Activated CD4-positive, alpha-beta T cell treated with anti-CD3 and anti-CD28 coated beads for 36 hours (primary cell): ENCODE measurements at places on chromosomes 6 and 20. TPM values are rescaled to one million over a fixed set of nuclear protein-coding genes. Genes with fewer than 3 reads are reported as not detected.

GRCh38 chr20:46073443-46073842 is 16.3 kb downstream of the NCOA5 start:
- peaks cover 25% of the 10 kb centered on the region for H3K36me3 ChIP-seq
- no peaks in the 10 kb centered on the region for H3K4me1 ChIP-seq
- DNase-seq, result no peak
- H3K27ac ChIP-seq, result no peak overlapping the region

- H3K36me3 ChIP-seq, result no peaks in the 10 kb centered on the region
- peak within 1 kb of the TSS; percentile 73 for H3K4me3 ChIP-seq
- H3K4me1 ChIP-seq, result peaks cover 6% of the 10 kb centered on the region
- peak within 1 kb of the TSS; percentile 53 for H3K27ac ChIP-seq
Observed at GRCh38 chr6:75748743-75749538, at the start of gene MYO6. Gene MYO6, plus strand, starts transcription at chr6:75749239. Its CDS starts 68,309 bp downstream, at chr6:75817548.

DNA sequence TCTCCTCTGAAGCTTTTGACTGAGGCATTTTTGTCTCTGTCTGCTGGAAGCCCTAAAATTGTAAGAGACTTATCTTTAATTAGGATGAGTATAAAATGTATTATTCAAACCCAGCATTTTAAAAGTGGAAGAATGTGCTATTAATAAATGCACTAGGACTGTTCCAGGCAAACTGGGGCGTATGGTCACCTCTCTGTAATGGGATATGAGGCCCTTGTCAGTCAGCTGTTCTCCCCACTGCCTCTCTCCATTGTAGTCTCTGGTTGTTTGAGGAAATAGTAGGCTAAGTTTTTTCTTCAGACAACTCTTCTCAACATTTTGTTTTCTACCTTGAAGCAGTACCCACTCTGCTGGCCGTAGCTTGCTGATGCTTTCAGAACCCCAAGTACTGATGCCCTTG is 14.3 kb upstream of the DEF6 start:
- no peaks in the 10 kb centered on the region for H3K4me1 ChIP-seq
- H3K4me3 ChIP-seq, result no peak overlapping the region
- no peak for DNase-seq
- peak overlapping the region; percentile 39 for H3K27ac ChIP-seq
- H3K27me3 ChIP-seq, result no peaks in the 10 kb centered on the region
- H3K36me3 ChIP-seq, result peaks cover 32% of the 10 kb centered on the region

- H3K4me3 ChIP-seq, result no peak overlapping the region
- no peaks in the 10 kb centered on the region for H3K27me3 ChIP-seq
- H3K27ac ChIP-seq, result no peak overlapping the region
- H3K4me1 ChIP-seq, result no peaks in the 10 kb centered on the region
- H3K36me3 ChIP-seq, result peaks cover 6% of the 10 kb centered on the region
Observed at GRCh38 chr6:166460473-166461437, 78.0 kb upstream of the MPC1 start.

DNA sequence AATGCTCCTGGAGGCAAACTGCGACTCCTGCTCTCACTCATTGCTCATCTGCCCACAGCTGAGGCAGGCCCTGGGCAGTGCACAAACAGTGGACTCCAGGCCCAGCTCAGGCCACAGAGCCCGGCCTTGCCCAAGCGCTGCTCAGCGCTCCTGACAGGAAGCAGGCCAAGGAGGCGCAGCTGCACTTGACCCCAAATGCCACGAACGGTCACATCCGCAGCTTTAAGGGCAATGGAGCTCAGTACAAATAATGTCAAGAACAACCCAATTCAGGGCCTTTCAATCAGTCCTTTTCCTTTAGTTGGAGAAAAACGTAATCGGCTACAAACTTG is 33.8 kb downstream of the RRBP1 start:
- no peak overlapping the region for H3K27ac ChIP-seq
- H3K27me3 ChIP-seq, result no peaks in the 10 kb centered on the region
- DNase-seq, result no peak
- no peak overlapping the region for H3K4me3 ChIP-seq
- H3K36me3 ChIP-seq, result no peaks in the 10 kb centered on the region
- H3K4me1 ChIP-seq, result peaks cover 7% of the 10 kb centered on the region

GRCh38 chr6:145349950-145350510 is 385.3 kb downstream of the EPM2A start:
- H3K4me3 ChIP-seq, result no peak overlapping the region
- no peak overlapping the region for H3K27ac ChIP-seq
- peaks cover 7% of the 10 kb centered on the region for H3K27me3 ChIP-seq
- no peaks in the 10 kb centered on the region for H3K4me1 ChIP-seq
- no peak for DNase-seq

GRCh38 chr20:56715309-56715708 is 86.2 kb downstream of the TFAP2C start:
- peaks cover 8% of the 10 kb centered on the region for H3K27me3 ChIP-seq

DNA sequence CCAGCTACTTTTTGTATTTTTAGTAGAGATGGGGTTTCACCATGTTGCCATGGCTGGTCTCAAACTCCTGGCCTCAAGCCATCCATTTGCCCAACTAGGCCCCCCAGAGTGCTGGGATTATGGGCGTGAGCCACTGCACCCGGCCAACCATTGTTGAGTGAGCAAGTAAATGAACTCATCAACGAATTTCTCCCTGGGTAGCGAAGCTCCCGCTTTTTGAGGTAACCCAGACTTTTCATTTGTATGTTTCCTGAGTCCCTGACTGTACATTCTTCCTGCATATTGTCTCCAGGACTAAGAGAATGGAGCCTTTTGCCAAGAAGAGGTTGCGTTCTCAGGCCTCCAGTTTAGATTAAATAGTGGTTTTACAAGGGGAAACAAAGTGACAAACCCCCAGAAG is 36.4 kb downstream of the RIPOR3 start:
- no peaks in the 10 kb centered on the region for H3K36me3 ChIP-seq
- H3K27me3 ChIP-seq, result no peaks in the 10 kb centered on the region
- H3K4me3 ChIP-seq, result no peak overlapping the region
- H3K4me1 ChIP-seq, result no peaks in the 10 kb centered on the region
- DNase-seq, result no peak

DNA sequence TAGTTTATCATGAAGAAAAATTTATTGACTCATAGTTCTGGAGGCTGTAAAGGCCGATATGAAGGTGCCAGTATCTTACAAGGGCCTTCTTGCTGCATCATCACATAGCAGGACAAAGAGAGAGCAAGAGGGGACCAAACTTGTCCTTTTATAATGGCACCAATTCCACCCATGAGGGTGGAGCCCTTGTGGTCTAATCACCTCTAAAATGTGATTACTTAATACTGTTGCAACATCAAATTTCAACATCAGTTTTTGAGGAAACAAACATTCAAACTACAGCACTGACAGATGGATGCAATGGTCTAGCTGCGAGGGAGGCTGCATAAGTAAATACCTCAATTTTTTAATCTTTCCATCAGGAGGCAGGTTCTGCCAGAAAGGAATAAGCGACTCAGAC is 76.7 kb upstream of the LAMA2 start:
- H3K4me1 ChIP-seq, result no peaks in the 10 kb centered on the region
- DNase-seq, result no peak
- H3K36me3 ChIP-seq, result no peaks in the 10 kb centered on the region
- H3K27me3 ChIP-seq, result peaks cover 9% of the 10 kb centered on the region
- no peak overlapping the region for H3K27ac ChIP-seq

GRCh38 chr6:40299681-40300080 is 287.5 kb downstream of the LRFN2 start:
- no peaks in the 10 kb centered on the region for H3K36me3 ChIP-seq
- DNase-seq, result no peak
- H3K27ac ChIP-seq, result no peak overlapping the region
- peaks cover 12% of the 10 kb centered on the region for H3K27me3 ChIP-seq
- H3K4me3 ChIP-seq, result no peak overlapping the region
- no peaks in the 10 kb centered on the region for H3K4me1 ChIP-seq

DNA sequence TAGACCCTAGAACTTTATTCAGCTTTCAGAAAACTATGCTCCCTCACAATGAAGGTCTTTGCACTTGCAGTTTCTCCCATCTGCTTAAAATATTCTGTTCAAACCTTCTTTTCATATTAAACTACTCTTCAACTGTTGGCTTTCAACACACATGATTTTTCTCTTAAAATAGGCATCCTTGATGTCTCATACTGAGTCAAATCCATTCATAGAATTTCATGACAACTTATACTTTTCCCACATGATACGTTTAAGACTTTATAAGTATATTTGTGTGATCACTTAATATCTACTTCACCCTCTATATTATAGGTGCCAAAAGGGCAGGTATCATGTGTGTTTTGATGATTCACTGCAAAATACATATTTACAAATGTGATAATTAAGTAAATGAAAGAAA is 412.5 kb downstream of the MMUT start:
- no peaks in the 10 kb centered on the region for H3K27me3 ChIP-seq
- no peaks in the 10 kb centered on the region for H3K36me3 ChIP-seq
- H3K4me1 ChIP-seq, result no peaks in the 10 kb centered on the region
- no peak overlapping the region for H3K4me3 ChIP-seq
- no peak overlapping the region for H3K27ac ChIP-seq

DNA sequence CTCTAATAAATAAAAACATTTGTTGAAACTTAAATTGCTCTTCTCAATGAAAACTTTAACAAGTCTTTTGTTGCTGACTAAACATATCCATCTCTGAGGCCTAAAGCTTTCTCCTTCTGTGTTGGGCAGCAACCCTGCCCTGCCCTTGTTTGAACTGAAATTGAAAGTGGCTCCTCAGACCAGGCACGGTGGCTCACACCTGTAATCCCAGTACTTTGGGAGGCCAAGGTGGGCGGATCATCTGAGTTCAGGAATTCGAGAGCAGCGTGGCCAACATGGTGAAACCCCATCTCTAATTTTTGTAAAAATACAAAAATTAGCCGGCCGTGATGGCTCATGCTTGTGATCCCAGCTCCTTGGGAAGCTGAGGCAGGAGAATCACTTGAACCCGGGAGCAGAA is 29.2 kb upstream of the GNRH2 start:
- no peaks in the 10 kb centered on the region for H3K27me3 ChIP-seq
- peak overlapping the region; percentile 95 for H3K27ac ChIP-seq
- no peak overlapping the region for H3K4me3 ChIP-seq

DNA sequence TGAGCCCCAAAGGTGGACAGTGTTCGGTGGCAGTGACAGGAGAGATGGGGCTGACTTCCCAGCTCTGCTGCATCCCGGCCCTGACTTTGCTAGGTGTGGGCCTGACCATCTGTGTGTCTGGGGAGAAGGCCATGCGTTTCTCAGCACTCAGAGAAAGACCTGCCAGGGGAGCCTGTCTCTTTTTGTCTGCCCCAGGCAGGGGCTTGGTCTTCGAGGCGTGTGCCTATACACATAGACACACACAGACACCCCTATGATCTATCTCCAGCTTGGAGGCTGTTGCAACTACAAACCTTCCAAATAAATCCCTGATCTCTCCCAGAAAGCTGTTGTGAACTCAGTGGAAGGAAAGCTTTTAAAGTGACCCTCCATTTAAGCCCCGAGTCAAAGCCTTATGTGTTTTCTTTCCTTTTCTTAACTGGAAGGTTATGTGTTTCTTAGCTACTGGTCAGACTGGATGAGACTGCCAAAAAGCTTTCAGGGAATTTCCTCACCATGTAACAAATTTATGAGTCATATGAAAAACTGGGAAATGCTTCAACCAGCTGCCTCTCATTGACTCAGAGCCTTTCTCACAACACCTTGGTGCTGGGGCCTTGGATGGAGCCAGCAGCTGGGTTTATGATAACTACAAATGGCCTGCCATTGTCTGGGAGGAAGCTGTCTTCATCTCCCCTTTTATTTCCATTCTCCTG is 102.6 kb downstream of the CDC5L start:
- peaks cover 15% of the 10 kb centered on the region for H3K27me3 ChIP-seq
- H3K4me1 ChIP-seq, result no peaks in the 10 kb centered on the region
- DNase-seq, result no peak
- no peaks in the 10 kb centered on the region for H3K36me3 ChIP-seq
- H3K27ac ChIP-seq, result no peak overlapping the region

The GABRR2 gene
- total RNA-seq, result 0.49 TPM

The PLCG1 gene
- 185 TPM for total RNA-seq

The HLA-F gene
- total RNA-seq, result 216 TPM

The PEX6 gene
- total RNA-seq, result 14.6 TPM

The RAB44 gene
- not detected for total RNA-seq
